DMS153 (cell line): ENCODE measurements at places on chromosomes 3 and 15.

- no peak for DNase-seq
These were observed 57.9 kb downstream of the SAMMSON start for GRCh38 chr3:70057426-70057825.

DNA sequence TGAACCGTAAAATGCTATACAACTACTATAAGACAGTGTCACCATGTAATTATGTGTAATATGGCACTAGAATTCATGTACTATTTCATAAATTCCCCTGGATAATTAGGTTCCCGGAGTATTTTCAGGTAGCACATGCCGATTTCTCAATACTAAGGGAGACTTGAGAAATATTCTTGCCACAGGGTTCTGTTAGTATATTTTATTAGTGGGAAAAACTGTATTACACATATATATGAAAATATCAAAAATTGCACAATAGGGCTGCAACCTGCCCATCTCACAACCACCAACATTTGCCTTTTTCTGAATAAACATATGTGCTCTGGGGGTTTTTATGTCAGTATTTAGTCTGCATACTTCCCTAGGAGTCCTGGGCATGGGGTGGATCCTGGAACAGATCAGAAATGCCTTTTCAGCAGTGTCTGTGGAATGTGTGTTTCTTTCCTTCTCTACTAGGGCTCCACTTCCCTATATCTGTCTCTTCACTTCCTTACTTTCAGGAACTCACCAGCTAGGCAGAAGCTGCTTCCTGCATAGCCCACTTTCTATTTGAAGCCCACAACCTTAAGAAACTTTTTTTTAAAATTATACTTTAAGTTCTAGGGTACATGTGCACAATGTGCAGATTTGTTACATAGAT is 87.5 kb downstream of the RPL39L start:
- no peak for DNase-seq

GRCh38 chr3:186339180-186339918 is 22.7 kb downstream of the DGKG start:
- DNase-seq, result no peak

DNA sequence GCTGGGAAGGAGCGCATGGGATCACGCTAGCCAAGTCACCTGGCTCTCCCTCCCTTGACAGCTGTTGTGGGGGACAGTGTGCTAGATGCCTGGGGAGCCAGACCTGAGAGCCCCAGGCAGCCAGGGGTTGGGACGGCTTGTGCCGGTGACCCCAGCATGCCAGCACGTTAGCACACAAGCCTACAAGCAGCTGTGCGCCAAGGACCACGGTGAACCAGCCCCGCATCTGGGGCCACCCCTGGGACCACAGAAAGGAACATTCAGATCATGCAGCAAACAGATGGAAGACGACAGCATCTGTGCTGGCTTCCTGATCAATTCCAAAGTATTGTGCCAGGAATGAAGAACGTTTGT is 64.8 kb downstream of the NTRK3 start:
- no peak for DNase-seq

- no peak for DNase-seq
These were observed 62.1 kb downstream of the MOBP start for GRCh38 chr3:39529577-39529976.

DNA sequence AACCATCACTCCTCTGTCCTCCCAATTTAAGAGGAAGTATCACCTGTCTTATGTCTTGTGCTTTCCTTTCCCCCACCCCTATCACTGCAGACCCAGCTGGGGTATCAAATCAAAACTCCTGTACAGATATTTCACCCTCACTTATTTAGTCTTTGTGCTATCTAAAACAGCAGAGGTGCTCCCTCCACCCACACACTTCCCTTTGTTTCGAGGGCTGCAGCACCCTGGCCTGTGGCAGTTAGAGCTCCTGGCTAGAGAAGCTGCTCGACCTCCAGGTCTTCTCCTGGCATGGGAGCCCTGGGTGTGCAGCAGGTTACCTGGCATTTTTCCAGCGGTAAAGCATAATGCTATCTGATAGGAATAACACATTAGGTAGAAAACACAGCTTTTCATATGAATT is 181.4 kb upstream of the BCL6 start:
- DNase-seq, result no peak

- DNase-seq, result no peak
These were observed 10.3 kb upstream of the LRRC31 start for GRCh38 chr3:169879845-169880575.
